ENCODE measurements at places on chromosomes 7 and 10. TPM values are rescaled to one million over a fixed set of nuclear protein-coding genes. Genes with fewer than 3 reads are reported as not detected.

GRCh38 chr10:13327534-13327933 is 20.6 kb downstream of the SEPHS1 start:
- DNase-seq = no peak

The MLXIPL gene
- not detected for total RNA-seq

GRCh38 chr7:99369767-99370391 is 4.7 kb upstream of the ARPC1B start:
- no peak for DNase-seq

The INHBA gene
- total RNA-seq = not detected

DNA sequence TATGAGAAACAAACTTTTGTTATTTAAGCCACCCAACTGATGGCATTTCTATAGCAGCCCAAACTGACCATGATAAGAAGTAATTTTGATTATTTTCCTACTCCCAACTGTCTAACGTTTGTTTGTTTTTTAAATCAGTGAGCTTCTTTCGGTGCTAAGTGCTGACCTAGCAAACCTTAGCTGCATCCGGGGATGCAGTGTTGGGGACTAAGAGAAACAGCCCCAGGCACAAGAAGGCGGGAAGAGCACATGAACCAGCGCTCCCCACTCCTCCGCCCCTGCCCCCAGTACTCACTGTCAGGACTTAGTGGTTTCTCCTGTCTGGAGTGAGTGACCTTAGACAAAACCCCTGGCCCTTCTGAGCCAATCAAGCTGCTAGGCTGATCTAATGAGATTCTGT is 168.8 kb downstream of the CALN1 start:
- no peak for DNase-seq

GRCh38 chr7:128831178-128831993 is 1.2 kb downstream of the FLNC start:
- DNase-seq = no peak
